ENCODE measurements at places on chromosomes 5 and 9.

GRCh38 chr9:4750023-4750673, 9.1 kb upstream of the AK3 start:
- no peak for DNase-seq

GRCh38 chr5:9421884-9422283, 124.0 kb downstream of the SEMA5A start:
- no peak for DNase-seq

DNA sequence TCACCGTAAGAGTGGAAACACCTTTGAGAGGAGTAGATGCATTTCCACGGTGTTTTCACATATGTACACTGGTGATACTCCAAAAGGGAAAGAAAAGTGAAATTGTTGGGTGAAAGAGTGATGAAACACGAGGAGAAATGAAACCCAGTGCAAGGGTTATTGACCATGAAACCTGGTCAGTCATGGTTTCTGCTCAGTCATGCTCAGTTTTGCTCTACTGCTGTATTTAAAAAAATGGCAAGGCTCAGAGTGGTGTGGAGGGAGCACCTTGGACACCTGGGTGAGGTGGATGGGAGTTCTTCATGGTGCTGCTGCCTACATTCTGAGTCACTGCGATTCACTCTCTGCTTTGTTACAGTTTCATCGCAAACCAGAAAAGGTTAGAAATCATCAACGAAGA, 32.3 kb downstream of the NTRK2 start:
- no peak for DNase-seq

DNA sequence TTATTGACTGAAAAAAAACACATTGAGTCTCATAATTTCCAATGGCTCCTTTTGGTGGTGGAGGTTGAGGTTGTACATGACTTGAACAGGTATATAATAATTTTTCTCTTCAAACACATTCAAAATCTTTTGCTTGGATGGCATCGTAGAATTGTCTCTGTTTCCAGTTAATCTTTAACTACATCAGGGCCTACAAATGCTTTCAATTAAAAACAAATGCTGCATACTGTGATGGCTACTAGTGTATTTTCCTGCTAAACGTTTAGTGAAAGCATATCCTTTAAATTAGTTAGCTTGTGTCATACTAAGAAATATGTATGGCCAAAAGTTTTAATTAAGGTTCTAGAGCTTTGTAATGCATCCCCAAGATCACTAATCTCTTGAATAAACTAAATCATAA, 313.8 kb downstream of the SLF1 start:
- no peak for DNase-seq

DNA sequence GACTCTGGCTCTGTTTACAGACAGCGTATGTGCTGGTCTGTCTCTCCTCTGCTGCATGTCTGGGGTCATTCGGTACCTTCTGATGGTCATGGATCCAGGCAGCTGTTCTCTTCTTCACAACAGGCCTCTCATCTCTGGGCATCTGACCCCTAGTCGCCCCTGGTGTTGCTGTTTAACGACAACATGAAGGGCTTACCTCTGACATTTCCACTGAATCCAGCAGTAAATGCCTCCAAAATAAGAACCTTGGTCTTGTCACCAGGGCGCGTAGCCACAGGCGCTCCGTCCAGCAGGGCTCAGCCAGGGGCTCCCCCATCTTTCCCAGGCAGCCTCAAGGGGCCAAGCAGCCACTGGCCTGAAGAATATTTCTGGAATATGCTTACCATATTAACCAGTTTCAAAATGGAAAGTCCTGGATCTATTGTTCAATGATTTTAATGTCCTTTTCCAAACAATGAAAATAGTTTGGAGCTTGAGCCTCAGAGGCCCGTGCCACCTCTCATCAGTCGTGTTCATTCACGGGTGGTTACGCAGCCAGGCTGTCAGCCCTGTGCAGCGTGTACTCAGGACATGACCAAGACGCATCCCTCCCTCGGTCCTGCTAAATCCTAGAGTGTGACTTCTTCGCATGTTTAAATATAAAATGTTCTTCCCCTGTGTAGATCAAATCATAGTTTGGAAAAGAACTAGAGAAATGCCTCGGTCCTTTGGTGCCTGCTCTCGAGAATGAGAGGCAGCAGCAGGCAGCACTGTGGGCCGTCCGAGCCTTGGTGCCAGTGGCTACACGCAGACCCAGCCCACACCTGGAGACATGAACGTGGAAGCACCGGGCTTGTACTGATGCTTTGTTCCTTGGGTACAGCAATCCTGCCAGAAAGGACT, 30.1 kb upstream of the LRRC14B start:
- DNase-seq: no peak

GRCh38 chr5:172785429-172786088, 14.6 kb upstream of the DUSP1 start:
- no peak for DNase-seq

DNA sequence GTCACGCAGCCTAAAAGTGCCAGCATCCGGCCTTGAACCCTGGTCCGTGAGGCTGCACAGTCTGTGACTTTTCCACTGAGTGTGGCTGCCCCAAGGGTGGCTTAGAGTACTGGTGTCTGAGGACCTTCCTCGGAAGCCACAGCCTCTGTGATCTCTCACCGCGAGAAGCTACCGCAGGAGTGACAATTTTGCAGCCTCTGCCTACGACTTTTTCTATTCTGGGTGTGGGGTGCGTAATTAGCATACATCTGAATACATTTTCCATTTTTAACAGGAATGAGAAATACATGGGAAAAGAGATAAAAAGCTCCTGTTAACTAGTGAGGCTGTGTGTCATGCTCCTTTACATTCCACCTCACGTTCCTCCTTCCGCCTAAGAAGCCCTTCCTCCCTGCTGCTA, 48.3 kb upstream of the HRH2 start:
- DNase-seq: no peak

- no peak for DNase-seq
Observed at GRCh38 chr5:95610546-95610945, 9.3 kb upstream of the GPR150 start.

- DNase-seq: no peak
Observed at GRCh38 chr5:143515829-143516228, 112.3 kb upstream of the NR3C1 start.

DNA sequence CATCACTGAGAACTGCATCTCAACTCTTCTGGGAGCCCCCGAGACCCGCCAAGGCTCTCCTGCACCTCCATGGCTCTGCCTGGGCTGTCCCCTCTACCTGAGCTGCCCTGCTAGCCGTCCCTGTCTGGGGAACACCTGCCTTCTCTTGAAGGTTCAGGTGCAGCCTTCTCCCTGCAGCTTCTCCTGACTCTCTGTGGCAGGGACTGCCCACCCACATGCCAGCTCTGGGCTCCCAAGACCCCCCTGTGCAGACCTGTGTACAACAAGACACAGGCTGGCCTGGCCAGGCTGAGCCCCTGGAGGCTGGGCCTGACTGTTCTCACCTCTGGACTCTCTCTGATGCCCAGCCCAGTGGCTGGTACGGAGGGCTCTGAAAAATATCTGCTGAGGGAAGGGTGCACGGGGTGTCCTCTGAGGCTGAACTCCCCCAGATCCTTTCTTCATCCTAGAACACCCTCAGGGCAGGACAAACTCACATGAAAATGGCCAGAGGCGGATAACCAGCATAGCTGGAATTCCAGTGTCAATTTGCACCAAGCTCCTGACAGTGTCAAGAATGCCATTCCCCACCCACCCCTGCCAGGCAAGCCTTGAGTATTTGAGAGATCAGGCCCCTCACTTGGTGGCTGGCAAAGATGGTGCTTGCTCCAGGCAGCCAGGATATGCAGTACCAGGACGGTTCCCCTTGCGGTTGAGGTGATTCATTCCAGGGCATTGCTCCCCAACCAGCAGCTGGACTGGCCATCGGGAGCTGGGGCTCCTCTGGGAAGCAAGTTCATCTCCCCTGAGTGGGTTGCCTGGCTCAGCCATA, 40.9 kb upstream of the SLC25A51 start:
- no peak for DNase-seq

GRCh38 chr5:72799721-72800120, 16.7 kb upstream of the TNPO1 start:
- no peak for DNase-seq

DNA sequence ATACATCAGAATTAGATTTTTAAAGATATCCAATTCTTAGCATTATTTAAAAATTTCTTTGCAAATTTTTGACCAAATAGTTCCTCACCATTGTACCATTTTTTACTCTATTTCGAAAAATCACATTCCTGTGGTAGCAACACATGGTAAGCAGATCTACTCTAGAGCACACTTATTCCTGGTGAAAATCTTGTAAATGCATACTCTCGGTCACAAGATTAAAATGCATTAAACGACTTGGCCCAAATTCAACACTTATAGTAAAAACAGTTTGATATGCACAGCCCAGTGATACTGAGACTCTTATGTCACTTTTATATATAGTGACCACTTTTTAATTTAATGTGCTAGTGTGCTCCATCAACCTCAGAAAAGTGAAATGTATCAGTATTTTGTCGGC, 208.8 kb upstream of the TARS1 start:
- DNase-seq: no peak

- no peak for DNase-seq
Observed at GRCh38 chr5:10278658-10279279, 28.7 kb downstream of the CCT5 start.

DNA sequence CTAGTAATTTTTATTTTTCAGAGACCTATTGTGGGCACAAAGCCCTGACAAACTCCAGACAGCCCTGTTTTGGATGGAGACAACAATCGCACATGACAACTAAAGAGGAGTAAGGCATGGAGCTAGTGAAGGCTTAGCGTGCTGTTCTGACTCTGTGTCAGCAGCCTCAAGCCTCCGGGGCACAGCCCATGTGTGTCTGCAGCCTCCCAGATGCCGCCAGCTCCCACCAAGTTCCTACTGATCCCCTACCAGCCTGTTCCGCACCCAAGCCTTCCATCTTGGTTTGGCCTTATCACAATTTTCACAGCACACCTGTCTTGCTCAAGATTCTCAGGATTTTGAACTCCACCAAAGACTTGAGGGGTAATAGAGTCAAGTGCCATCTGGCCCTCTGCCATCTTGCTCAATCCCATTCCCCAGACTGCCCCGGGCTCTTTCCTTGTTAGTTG, 70.3 kb upstream of the SH3PXD2B start:
- DNase-seq: no peak

DNA sequence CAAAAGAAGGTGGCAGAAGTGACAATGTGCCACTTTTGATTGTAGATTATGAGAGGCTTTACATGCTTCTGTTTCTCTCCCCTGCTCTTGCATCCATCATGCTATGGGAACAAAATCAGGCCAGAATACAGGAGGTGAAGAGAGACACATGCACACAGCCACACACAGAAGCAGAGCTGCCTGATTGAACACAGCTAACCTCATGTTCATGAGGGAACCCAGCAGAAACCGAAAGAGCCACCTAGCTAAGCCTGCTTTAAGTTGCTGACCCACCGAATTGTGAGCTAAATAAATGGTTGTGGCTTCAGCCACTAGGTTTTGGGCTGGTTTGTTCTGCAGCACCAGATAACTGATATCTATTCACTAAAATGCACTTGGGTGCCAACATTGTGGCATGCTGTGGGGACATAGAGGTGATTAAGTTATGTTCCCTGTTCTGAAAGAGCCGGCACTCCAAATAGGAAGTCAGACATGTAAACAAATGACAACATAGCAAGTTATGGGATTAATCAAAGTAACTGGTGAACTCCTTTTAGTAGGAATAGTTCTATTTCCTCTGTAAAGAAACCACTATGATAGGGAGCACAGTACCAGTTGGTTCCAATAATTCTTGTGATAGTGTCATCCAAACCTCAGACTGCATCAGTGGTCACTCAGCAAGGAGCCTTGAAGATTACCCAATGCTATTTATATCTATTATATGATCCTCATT, 93.6 kb upstream of the TNC start:
- no peak for DNase-seq

- DNase-seq: no peak
Observed at GRCh38 chr5:136025900-136026299, 2.9 kb upstream of the TGFBI start.

- no peak for DNase-seq
Observed at GRCh38 chr9:108270051-108270450, 585.7 kb downstream of the ACTL7B start.
